ENCODE measurements at places on chromosomes 13 and 19. TPM values are rescaled to one million over a fixed set of nuclear protein-coding genes. Genes with fewer than 3 reads are reported as not detected.

DNA sequence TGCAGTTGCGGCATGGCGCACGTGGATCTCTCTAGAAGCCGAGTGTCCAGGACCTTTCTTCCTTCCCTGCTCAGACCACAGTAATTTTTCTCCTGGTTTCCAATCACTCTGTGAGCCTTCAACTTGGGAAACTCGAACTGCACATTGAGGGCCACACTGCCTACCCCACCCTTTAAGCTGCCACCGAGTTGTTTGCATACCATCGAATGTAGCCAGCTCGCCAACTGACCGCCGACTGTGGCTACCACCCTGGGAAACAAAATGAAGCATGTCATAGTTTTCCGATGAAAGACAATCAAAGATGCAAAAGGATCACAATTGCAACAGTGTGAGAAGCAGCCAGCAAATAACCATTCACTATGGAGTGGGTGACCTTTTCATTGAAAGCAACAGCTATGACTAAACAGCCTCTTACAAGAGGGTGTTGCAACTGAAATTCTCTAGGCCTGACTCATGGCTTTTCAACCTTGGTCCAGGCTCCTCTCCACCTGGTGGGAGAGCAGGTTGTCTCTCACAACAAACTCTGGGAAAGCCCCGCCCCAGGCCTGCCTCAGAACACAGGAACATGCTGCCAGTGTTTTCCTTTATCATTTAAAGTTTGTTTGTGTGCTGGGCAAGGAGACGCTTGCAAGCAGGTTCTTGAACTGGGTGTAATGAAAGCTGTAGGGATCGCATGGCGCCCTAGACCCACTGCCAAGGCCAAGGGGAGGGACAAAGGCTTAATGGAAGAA lies 141.7 kb upstream of the SERP2 start:
- DNase-seq, result no peak

DNA sequence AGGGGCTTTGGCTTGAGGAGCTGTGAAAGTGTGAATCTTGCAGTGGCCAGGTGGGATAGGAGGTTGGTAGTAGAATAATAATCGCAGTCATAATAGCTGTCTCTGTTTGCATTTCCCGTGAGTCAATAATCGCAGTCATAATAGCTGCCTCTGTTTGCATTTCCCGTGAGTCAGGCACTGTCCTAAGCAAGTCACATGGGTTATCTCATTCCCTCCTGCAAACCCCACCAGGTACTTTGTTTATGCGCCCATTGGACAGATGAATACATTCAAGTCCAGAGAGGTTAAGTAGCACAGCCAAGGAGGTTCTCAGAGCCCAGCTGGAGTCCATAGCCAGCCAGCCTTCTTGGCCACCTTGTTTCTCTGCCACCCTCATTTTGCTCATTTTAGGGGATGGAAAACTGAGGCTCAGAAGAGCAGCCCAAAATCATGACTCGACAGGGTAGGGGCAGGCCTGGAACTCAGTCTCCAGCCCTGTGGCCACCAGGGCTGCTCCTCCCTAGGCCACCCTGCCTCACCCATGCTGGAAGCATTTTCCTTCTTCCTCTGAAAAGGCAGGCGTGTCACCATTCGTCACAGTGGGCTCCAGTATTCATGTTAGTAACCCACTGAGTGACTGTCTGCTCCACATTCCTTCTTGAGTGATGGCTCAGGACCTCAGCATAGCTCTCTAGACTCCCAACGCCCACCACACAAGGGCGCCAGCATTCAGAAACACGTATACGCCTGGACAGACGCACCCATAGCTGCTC lies 206.2 kb downstream of the URI1 start:
- no peak for DNase-seq

DNA sequence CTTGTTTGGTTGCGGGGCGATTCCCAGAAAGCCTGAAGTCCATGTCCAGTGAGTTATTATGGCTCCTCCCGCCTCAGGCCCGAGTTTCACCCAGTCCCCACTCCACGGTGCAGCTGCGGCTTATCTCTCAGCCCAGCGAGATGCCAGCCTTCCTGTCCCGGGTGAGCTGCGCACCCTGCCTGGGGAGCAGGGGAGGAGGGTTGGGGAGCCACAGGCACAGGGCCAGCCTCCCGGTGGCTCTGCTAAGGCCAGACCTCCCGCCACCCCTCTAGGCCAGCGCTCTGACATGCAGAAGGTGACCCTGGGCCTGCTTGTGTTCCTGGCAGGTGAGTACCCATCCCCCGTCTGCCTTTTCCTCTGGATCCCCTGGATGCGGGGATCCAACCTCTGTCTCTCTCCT lies 3.5 kb downstream of the FXYD3 start:
- no peak for DNase-seq

The CYP4F2 gene
- not detected for polyA plus RNA-seq

The KCNC3 gene
- polyA plus RNA-seq, result 5.3 TPM

DNA sequence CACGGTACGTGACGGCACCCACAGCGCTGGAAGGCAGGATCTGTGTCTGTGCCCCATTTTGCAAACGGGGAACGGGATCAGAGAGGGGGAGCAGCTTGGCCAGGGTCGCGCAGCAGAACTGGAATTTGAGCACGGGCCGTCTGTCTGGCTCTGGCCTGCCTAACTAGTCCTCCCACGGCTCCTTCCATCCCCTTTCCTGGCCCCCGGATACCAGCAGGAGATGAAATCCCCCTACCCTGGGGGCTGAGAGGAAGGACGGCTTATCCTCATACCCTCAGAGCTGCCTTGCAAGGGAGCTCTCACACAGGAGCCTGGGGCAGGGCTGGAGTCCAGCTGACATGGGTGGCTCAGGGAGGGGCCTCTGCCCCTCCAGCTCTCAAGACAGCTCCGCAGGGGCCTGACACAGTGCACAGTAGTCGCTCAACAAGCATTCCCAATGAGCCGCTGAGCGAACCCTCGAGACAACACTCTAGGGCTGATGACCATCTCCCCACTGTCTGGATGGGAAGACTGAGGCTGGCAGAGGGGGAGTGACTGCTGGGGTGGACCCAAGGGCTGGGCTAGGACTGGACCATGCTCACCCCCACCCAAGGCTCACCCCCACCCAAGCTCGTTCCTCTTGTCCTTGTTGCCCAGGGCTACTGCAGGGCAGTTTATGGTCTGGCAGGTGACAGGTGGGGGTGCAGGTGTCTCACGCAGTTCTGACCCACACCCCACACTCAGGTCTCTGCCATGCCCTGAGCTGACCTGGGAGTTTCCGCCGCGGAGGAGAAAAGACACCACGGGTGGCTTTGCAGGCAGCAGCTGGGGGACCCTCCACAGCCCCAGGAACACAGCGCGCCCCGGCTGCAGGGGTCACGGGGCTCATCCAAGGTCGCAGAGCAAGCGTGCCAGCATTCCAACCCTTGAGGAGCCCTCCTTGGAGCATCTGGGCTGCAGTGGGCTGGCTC lies 4.0 kb downstream of the ZBTB7A start:
- DNase-seq, result no peak

The ZNF787 gene
- 11.1 TPM for polyA plus RNA-seq

- DNase-seq, result no peak
Observed at GRCh38 chr19:21586311-21587116, 81.1 kb downstream of the ZNF429 start.

DNA sequence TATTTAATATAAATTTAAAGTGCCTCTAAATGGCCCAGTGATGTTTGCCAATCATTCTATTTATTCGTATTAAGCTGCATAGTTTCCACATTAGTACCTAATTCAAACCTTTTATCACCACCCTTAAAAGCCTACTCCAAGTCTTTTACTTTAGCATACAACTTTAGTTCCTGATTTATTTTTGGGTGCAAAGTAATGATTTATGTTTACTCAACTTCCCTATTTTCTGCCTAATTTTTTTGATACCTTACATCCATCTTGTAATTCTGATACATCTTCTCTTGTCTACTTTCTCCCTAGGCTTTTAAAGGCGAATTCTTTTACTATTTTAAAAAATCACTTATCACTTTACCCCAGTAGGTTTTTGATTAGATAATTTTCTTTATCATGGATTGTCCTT lies 2651.1 kb upstream of the PCDH20 start:
- DNase-seq, result no peak

- no peak for DNase-seq
Observed at GRCh38 chr13:76886005-76886291, 257 bp downstream of the KCTD12 start.

DNA sequence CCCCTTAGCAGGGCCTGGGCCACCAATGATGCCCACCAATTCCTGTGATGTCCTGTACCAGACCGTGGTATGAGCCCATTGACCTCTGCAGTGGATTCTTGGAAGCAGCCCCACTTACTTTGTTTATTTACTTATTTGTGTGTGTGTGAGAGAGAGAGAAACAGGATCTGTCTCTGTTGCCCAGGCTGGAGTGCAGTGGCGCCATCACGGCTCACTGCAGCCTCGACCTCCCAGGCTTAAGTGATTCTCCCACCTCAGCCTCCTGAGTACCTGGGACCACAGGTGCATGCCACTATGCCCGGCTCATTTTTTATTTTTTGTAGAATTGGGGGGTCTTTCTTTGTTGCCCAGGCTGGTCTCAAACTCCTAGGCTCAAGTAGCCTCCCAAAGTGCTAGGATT lies 13.0 kb downstream of the MYO9B start:
- DNase-seq, result no peak

The CLEC17A gene
- polyA plus RNA-seq, result 0.30 TPM

The FPR3 gene
- 0.27 TPM for polyA plus RNA-seq

The SERPINE3 gene
- polyA plus RNA-seq, result 0.79 TPM

GRCh38 chr13:84380866-84381265 lies 498.6 kb upstream of the SLITRK1 start:
- no peak for DNase-seq

The ZNF780B gene
- 29.0 TPM for polyA plus RNA-seq

DNA sequence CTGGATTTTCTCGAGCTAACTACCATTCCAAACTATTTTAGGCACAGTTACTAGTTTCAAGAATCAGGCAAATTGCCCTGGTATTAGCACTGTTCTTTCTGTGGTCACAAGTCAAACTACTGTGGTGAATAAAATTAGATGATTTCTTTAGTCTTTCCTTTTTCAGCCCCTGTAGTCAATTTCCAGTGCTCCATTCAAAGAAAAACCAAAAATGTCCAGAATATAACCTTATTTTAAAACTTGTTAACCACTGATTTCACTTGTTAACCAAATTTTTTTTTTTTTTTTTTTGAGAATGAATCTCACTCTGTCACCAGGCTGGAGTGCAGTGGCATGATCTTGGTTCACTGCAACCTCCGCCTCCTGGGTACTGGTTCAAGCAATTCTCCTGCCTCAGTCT lies 50.6 kb upstream of the USPL1 start:
- no peak for DNase-seq

GRCh38 chr13:98925949-98926348 lies 51.9 kb downstream of the DOCK9 start:
- DNase-seq, result no peak

- no peak for DNase-seq
Observed at GRCh38 chr13:51683597-51683996, 99.3 kb downstream of the WDFY2 start.

GRCh38 chr13:112748947-112749735 lies 59.3 kb downstream of the ATP11A start:
- DNase-seq, result no peak

The HOOK2 gene
- 90.4 TPM for polyA plus RNA-seq

GRCh38 chr13:86445206-86445605 lies 646.0 kb upstream of the SLITRK6 start:
- DNase-seq, result no peak

DNA sequence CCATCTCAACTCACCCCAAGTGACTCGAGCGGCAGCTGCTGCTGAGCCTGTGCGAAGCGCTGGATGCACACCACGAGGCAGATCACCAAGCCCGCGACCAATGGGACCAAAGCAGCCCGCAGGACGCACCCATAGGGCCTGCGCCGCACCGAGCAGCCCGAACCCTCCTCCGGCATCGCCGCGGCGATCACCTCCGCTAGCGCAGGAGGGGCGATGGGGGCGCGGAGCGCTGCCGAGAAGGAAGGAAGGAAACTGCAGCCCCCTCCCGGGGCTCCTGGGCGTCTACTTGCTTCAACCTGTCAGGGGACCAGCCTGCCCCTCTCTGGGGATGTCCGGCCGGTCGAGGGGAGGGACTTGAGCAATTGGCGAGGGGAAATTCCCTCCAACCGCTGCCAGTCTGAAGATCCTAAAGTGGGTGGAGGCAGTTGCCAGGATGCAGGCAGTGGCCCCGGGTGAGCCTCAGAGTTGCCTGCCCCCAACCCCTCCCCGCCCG lies at the start of gene CD70:
CD70 (minus strand) TSS at position 324 of the 493 bp plus-strand sequence; CDS start at position 176, 148 bp downstream.
- DNase-seq, result no peak

- DNase-seq, result no peak
Observed at GRCh38 chr13:77696006-77696878, 1.2 kb upstream of the SLAIN1 start.

- DNase-seq, result no peak
Observed at GRCh38 chr19:46299695-46300094, 2.9 kb downstream of the HIF3A start.

The ONECUT3 gene
- polyA plus RNA-seq, result 0.05 TPM

The POU2F2 gene
- polyA plus RNA-seq, result 0.69 TPM

- no peak for DNase-seq
Observed at GRCh38 chr13:62625214-62625881, 1209.7 kb upstream of the PCDH20 start.

- no peak for DNase-seq
Observed at GRCh38 chr19:43639519-43640423, at the start of gene CADM4. Gene CADM4, minus strand, starts transcription at chr19:43639850. Its CDS starts 60 bp downstream, at chr19:43639790.

DNA sequence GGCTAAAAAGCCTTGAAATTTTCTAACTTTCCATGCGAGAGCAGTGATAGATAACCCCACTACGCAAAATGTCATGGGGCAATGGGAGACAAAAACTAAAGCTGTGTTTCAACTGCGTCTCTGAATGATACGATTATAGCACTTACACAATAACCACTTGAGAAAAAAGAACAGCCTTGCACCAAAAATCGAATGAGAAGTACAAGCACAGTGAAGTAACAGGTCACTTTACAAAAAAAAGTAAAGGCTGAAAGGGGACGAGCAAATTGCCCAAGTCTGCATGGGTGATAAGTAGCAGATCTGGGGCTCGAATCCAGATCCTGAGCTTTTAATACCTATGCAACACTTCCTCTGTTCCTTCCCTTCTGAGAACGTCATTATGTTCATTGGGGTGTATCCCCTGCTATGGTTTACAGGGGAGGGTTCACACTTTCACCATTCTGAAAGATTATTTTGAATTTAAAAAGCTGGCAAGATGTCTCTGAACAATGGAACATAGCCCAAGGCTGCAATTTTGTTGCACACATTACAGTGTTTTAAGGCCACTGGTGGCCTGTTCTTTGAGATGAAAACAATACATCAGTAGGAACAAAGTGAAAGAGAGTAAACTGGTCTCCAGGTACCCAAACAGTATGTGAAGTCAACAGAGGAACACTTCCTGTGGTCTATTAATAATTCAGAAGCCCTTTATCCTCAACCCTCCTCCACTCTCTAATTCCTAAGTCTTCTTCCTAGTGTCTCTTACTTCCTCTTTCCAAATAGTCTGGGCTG lies 3.2 kb downstream of the CPB2 start:
- no peak for DNase-seq

GRCh38 chr13:43245374-43245964 lies 222.1 kb downstream of the DNAJC15 start:
- no peak for DNase-seq

GRCh38 chr13:26758496-26759157 lies 2.0 kb downstream of the GPR12 start:
- DNase-seq, result no peak
